ENCODE measurements at places on chromosomes 5 and 9.
A peak's percentile ranks its signal among the peaks of the same experiment; 100 is the strongest.

GRCh38 chr5:92147266-92147665 is 764.1 kb upstream of the ARRDC3 start:
- DNase-seq: peak; percentile 14

DNA sequence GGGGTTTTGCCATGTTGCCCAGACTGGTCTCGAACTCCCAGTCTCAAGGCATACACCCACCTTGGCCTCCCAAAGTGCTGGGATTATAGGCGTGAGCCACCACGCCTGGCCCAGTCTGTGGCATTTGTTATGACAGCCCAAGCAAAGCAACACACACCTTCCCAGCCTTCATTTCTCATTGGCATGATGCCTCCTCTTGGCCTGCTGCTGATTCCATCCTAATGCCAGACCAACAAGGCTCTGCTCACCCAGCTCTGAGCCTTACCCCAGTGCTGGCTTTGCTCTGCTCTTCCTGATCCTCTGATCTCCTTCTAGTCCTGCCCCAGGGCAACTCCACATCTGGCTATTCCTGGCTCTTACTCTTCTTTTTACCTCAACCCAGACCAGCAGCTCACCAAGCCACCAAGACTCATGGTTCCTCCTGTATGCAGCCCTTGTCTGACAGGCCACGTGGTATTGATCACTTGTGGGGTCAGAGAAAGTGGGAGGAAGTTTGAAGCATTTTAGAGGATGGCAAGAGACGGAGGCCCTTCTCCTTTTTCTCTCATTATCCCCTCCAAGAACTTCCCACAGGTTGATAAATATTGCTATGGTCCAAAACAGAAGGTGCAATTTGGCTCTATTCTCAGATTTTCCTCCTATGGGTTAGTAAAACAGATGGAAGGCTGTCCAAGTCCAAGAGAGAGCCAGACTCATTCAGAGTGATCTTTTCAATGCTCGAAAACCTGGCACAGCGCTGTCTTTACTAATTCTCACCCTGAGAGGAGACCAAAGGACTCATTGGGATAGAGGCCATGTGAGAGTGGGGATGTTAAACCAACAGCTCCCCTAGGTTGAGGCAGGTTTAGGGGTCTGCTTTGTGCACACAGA is 958 bp downstream of the CD180 start:
- DNase-seq: no peak

- no peak for DNase-seq
Observed at GRCh38 chr5:145585-146323, 45.5 kb upstream of the LRRC14B start.

DNA sequence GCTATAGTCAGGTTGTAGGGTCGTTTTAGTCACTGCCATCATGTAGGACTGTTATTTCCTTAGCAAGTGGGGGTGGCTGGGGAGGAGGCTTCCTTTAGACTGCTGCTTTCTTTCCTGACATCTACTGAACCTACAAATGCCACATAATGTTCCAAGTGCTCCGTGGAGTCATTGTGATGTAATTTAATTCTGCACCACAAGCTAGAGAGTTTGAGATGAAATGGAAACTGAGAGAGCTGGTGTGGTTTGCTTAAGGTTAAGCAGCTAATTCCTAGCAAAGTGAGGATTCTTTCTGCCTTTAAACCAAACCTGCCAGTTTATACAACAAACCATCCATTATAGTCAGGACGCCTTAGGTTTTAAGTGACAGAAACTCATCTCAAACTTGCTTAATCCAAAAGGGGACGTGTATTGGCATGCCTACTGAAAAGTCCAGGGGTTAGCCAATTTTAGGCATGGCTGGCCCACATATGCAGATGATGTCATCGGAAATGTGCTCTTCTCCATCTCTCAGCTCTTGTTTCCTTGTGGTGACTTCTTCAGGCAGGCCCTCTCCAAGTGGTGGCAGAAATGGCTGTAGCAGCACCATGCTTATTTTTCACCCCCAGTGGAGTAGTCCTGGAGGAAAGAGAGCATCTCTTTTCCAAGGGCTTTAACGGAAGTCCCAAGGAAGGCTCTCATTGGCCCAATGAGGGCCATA is 30.5 kb downstream of the ZNF618 start:
- no peak for DNase-seq

DNA sequence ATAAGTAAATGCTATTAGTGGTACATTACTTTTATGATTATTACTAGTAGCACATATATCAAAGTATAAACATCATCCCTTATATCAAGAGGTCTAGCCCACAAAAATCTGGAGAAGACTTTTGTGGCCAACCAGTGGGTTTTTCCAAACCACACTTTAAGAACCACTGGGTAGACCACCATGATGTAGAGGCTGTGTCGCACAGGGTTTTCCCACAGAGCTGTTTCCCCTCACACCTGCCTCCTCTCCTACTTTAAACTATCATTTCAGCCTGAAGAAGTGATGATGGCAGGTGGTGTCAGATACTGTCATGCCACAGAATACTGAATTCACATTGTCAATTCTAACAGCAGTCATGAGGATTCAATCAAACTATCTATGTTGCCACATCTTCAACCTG is 109.2 kb downstream of the FBXW11 start:
- no peak for DNase-seq

DNA sequence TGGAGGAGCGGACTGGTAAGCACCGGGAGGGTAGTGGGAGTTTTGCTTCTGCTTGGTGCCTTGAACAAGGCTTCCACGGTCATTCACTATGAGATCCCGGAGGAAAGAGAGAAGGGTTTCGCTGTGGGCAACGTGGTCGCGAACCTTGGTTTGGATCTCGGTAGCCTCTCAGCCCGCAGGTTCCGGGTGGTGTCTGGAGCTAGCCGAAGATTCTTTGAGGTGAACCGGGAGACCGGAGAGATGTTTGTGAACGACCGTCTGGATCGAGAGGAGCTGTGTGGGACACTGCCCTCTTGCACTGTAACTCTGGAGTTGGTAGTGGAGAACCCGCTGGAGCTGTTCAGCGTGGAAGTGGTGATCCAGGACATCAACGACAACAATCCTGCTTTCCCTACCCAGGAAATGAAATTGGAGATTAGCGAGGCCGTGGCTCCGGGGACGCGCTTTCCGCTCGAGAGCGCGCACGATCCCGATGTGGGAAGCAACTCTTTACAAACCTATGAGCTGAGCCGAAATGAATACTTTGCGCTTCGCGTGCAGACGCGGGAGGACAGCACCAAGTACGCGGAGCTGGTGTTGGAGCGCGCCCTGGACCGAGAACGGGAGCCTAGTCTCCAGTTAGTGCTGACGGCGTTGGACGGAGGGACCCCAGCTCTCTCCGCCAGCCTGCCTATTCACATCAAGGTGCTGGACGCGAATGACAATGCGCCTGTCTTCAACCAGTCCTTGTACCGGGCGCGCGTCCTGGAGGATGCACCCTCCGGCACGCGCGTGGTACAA is 556 bp downstream of the PCDHGC3 start:
- DNase-seq: peak; percentile 38

DNA sequence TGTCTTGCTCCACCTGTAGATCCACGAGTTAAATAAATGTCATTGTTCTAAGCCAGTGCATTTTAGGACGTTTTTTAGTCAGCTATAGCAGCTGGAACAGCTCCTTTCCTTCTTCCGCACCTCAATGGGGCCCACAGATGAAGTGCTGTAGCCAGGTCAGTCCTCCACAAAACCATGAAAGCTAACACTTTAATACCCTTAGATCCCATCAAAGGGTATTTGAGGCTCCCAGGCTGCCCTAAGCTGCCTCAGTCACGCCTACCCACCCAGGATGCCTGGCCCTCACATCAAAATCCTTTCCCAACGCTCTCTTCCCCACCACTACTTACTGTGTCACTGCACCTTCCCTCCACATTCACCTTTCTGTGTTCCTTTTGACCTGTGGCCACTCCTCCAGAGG is 44.1 kb upstream of the ACO1 start:
- DNase-seq: no peak

- DNase-seq: peak; percentile 71
Observed at GRCh38 chr5:149320791-149321330, 24.4 kb upstream of the GRPEL2 start.

GRCh38 chr9:95058795-95059386 is 258.6 kb downstream of the FANCC start:
- no peak for DNase-seq

- no peak for DNase-seq
Observed at GRCh38 chr5:171926311-171926710, 80.1 kb downstream of the FBXW11 start.

GRCh38 chr5:91474201-91474600 is 91.1 kb upstream of the ARRDC3 start:
- no peak for DNase-seq

- no peak for DNase-seq
Observed at GRCh38 chr5:155029240-155029639, 15.7 kb downstream of the KIF4B start.

DNA sequence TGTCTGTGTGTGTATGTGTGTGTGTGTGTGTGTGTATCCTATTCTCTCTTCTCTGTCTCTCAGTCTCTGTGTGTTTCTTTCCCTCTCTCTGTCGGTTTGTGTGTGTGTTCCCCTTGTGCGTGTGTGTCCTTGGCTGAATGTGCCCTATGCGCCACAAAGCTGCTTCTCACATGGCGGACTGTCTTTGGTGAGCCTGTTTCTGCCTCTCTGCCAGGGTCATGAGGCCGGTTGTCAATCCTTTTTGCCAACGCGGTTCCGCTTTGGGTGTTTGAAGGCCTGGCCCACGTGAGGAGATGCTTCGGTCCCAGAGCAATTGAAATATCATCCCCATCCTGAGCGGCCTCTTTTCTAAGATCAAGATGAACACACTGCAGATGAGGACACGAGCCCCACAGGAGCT is 476.0 kb downstream of the SPATA31A7 start:
- no peak for DNase-seq

GRCh38 chr5:39526914-39527477 is 102.2 kb upstream of the DAB2 start:
- DNase-seq: peak; percentile 39

- DNase-seq: peak; percentile 55
Observed at GRCh38 chr5:65262096-65262495, 219.6 kb downstream of the ADAMTS6 start.

DNA sequence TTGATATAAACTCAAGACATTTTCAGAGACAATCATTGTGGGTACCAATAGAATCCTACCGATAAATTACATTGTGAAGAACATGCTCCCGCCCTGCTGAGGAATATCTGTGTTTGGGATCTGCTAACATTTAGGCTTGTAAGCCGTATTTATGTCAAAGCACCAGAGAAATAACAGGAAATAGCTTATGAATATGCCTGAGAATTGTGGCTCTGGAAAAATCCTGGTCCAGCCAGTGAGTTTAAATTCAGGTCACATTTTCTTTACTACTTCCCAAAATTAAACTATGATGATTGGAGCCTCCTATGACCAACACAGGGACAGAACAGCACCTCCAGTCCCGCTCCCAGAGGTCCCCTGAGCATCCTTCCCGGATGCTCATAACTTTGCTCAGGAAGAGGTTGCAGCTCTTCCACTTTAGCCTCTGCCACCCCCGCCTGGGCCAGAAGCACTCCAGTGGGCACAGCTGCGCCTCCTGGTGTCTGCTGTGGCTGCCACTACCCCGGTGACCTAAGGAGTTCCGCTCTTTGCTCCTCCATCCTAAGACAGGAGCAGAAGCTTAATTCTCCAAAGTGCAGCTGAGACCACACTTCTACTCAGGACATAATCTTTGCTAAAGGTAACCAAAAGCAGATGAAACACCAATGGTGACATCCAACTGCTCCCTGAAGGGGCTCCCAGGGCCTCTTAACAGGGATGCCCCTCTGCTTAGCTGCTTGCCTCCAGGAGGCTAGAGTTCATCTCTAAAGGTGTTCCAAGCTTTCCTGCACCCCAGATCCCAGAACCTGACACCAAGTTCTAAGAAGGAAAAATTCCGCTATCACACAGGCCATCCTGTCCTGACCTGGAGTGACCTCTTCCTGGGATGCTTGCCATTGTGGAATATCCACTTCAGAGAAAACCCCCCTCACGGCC is 58.8 kb downstream of the SLC1A1 start:
- peak; percentile 62 for DNase-seq

GRCh38 chr5:15124871-15125568 is 253.4 kb upstream of the ANKH start:
- no peak for DNase-seq

- no peak for DNase-seq
Observed at GRCh38 chr5:91061946-91062562, 321.1 kb downstream of the ARRDC3 start.

DNA sequence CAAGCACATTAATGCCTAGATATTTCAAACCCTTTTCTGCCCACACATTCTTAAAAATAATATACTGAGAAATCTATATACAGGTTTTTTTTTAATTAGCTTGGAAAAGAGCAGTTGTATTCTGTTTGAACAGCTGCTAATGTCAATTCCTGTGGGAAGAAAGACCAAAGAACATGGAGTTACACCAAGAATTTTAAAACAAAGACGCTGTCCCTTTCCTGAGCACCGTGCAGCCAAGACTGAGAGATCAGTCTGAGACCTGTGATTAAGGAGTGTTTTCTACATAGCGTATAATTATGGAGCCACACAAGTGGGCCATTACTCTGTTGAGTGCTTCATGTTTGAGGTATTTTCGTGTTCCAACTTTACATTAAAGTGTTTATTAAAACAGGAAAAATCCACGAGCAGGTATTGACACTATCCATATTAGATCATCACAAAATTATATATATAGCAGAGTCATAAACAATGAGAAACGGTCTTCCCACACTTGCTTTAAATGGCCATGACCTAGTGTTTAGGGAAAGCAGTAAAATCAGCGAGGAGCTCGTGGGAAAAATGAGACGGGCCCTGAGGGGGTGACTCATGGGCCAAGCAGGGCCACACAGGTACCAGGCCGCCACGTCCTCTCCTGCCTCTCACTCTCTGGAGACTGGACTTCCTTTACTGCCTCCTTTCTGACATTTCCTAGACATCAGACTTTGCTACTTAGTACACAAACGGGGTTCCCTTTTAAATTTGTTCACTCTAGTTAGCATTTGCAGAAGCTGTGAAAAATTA is 153.1 kb upstream of the OTULINL start:
- no peak for DNase-seq

GRCh38 chr5:40916226-40916625 is 6.9 kb downstream of the C7 start:
- no peak for DNase-seq

GRCh38 chr9:16928179-16928945 is 57.9 kb upstream of the BNC2 start:
- DNase-seq: peak; percentile 39

- DNase-seq: no peak
Observed at GRCh38 chr9:37801959-37802711, 1.5 kb downstream of the DCAF10 start.

DNA sequence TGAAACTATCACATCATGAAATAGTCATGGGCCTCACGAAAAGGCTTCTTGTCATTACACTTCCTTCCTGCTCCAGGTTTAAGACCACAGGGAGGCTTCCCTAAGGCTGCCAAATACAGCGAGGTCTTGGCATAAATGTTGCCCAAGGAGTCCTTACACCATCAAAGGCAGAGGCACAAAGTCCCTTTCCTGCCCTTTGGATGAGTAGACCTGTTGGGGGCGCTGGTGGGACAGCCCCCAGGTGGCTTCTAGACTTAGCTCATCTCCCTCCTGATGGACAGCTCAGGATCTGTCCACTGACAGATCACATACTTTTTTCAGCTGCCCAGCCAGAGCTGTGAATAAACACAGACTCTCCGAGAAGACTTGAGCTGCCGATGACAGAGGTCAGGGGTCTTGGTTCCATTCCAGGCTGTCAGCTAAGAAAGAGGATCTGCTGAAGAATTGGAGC is 15.5 kb upstream of the MEGF9 start:
- DNase-seq: peak; percentile 71
